ENCODE measurements at places on chromosomes 6 and 20. TPM values are rescaled to one million over a fixed set of nuclear protein-coding genes. Genes with fewer than 3 reads are reported as not detected.

DNA sequence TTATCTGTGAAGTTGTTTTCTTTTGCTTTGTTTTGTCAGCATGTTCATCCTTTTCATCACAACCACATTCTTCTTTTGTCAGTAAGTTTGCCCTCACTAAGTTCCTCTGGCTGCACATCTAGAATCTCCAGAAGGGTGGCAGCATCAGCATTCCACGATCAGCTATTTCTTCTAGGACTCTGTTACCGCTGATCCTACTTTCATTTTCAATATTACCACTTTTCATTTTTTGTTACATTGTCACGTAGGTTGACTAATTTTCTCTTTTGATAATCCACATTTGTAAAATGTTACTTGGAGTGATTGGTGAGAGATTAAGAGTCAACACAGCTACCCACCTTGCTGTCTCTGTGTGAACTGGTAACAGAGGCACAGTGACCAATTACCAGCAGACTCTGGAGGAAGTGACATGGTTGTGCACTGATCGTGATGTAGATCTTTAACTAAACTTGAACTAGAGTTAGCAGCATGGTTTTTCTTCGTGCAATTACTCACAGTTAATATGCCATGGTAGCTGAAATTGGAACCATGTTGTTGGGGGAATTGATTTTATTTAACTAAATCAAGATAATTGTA is 307.9 kb upstream of the SLC35B3 start:
- peak; percentile 1 for DNase-seq

- DNase-seq: no peak
Observed at GRCh38 chr6:79223611-79224404, 10.7 kb downstream of the HMGN3 start.

DNA sequence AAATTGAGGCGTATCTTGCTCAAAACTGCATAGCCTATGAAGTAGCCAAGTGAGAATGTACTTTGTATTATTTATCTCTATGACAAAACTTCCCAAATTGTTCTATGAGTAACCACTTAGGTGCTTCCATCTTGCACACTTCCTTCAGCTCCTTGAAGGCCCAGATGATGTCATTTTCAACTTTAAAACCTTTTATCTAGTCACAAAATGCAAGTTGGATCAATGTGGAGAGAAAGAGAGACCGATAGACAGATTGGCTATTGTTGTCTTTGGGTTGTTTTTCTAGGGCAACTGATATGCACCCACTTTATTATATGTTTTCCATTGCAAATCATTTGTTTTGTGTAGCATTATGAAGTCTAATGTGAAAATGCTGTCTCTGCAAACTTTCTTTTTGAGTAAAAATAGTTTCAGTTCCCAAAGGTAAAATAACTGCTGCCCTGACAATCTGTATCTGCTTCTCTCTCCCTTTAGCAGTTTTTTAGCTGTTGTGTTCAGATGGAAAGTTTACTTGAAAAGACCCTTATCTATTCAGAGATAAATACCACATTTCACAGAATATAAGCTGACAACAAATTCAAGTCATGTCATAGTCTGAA is 73.7 kb upstream of the CITED2 start:
- DNase-seq: no peak

DNA sequence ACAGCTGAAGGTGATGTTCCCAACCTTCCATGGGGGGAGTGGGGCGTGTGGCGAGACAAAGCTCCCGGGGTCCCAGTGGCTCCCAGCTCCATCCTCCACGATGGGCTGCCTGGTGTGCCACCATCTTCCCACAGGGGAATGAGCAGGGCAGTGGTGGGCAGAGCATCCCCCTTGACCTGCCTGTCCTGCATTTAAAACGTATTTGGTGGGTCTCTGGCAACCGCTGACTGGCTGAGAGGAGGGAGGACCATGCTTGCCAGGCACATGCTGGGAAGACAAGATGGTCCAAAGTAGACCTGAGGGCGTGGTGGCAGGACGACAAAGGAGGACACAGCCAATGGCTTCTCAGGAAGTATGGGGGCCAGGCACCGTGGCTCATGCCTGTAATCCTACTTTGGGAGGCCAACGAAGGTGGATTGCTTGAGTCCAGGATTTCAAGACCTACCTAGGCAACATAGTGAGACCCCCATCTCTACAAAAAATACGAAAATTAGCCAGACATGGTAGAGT is 4.9 kb downstream of the TLDC2 start:
- no peak for DNase-seq

- DNase-seq: no peak
Observed at GRCh38 chr6:109442393-109442924, 1.9 kb downstream of the SMPD2 start.

- DNase-seq: no peak
Observed at GRCh38 chr20:1945660-1946059, 48.2 kb downstream of the PDYN start.

DNA sequence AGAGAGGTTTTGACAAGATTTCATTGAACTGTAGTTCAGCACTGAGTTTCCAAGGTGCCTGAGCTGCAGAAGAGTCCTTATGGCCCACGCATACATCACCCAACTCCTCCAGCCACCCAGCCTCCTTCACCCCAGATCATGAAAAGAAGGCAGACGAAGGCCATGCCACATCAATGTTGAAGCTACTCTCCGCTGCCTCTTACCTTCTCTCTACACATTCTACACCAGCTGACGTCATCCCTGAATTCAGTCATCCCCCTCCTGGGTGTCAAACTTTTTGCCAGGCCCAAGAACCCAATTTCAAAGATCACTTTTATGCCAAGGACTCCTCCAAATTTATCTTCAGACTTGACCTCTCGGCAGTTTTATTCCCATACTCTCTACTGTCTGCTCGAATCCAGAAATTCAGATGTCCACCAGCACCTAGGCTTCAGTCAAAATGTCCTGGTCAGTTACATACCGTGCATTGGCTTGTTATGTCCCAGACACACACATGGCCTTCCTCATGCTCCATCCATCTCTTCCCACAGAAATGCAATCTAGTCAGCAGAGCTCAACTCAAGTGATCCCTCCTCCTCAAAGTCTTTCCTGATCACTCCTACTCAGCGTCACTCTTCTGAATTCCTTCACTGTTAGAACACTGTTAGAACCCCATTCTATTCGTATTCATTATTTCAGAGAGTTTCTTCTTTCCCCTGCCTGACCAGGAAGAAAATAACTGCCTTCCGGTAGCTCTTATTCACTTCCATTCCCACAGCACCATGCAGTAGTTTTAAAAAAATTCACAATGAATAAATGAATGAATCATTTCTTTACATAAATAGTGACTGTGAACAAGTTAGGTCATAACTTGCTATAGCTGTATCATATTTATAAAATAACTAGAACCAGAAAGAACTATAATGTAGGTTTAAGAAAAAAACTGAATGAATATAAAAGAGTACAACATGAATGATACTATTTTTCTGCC is 11.5 kb downstream of the ATXN1 start:
- DNase-seq: no peak

- DNase-seq: no peak
Observed at GRCh38 chr6:97218912-97219311, 64.1 kb downstream of the MMS22L start.

- DNase-seq: no peak
Observed at GRCh38 chr6:20693466-20694063, 159.3 kb downstream of the CDKAL1 start.

DNA sequence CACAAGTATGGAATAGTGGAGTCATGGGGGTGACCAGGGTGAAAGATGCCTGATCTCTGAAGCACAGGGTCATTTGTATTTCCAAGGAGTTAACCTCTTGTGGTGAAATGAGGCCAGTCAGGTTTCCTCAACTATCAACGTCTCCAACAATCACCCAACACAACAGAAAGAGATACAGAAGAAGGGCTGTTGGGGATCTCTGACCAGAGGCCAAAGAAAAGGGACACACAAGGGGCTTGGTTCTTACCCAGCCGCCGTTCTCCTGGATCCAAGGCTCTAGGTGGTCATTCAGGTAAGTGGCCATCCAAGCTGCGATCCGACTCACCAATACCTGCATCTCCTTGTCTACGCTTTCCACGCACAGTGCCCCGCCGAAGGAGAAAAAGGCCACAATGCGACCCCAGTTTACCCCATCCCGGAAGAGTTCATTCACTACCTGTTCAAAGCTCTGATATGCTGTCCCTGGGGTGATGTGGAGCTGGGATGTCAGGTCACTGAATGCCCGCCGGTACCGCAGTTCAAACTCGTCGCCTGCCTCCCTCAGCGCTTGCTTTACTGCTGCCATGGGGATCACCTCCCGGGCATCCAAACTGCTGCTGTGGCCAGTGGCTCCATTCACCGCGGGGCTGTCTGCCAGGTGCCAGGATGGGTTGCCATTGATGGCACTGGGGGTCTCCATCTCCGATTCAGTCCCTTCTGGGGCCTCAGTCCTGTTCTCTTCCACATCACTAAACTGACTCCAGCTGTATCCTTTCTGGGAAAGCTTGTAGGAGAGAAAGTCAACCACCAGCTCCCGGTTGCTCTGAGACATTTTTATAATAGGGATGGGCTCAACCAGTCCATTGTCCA is 1.0 kb downstream of the BCL2L1 start:
- peak; percentile 54 for DNase-seq

- peak; percentile 44 for DNase-seq
Observed at GRCh38 chr6:111550953-111551352, 54.7 kb downstream of the TRAF3IP2 start.

- peak; percentile 43 for DNase-seq
Observed at GRCh38 chr20:4592316-4593148, 129.2 kb upstream of the PRND start.

GRCh38 chr20:23770384-23770783 is 19.6 kb upstream of the CST1 start:
- DNase-seq: no peak

DNA sequence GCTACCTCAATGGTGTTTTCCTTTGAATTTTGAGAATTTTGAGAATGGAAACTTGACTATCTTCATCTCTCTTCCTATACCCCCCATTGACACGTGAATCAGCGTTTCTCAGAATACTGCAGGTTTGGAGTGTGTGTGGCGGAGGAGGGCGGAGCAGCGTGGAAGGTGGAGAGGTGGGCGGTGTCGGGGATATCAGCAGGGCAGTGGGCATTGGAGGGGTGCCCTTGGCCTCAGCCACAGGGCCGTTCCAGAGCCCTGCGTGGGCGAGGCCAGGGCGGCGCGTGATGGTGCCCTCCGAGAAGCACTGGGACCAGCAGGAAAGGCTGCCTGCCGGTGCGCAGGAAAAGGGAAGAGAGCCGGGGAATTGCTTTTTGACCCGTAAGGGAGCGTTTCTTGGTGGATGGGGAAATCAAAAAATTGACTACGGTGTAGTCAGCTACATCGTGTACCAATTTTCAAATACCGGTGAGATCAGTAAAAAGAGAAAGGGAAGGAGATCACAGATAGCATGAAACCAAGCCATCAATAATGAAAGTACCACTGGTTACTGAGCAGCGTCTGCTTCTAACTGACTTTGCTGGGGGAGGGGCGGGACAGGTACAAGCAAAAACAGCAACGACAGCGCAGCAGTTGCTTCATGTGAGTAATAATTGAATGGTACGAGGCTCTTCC is 82.7 kb upstream of the DUSP22 start:
- DNase-seq: no peak

DNA sequence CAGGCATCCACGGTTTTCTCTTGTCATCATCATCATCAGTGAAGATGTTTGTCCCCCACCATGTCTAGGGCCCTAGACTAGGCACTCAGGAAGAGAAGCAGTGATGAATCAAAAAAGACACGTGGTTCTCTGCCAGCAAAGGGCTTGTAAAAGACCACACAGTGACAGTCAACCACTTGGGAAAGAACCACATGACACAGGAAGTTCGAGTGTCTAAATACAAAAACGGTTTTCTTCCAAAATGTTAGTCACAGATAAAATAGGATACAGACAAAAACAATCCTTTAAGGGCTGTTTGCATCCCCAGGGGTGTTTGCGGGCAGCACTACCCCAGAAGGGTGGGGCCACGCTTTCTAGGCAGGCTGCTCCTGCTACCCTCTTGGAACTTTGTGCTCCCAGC is 356.8 kb upstream of the AGPAT4 start:
- peak; percentile 22 for DNase-seq

DNA sequence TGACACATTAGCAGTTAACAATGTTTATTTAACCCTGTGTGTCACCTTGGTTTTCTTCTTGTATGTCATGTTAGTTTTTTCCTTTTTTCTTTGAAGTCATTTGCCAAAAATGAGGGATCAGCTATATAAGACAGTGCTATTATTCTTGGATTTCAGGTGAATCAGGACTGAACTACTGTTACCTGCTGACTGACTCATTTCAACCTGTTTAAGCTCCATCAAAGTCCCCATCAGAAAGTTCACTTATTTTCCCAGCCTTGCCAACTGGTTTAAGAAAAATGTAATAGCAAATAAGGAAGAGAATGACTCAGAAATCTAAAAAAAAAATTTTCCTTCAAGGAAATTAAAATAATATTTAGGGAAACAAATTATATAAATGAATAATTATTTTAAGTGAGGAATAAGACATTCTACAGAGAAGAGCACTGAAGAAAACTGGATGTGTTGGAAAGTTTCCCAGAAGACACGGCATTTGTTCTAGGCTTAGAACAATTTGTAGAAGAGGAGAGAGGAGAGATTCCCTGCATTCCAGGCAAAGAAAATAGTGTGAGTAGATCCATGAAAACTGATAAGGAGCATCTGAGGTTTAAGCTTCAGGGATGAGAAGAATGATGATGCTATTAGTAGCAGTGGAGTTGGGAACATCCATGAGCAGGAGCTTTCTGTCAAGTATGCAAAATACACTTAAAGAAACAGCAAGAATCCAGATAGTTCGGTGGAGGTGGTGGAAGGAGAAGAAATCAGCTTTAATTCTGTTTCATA is 84.9 kb upstream of the SIM1 start:
- DNase-seq: peak; percentile 52

GRCh38 chr6:45433533-45434380 is 56.0 kb upstream of the SUPT3H start:
- DNase-seq: no peak

DNA sequence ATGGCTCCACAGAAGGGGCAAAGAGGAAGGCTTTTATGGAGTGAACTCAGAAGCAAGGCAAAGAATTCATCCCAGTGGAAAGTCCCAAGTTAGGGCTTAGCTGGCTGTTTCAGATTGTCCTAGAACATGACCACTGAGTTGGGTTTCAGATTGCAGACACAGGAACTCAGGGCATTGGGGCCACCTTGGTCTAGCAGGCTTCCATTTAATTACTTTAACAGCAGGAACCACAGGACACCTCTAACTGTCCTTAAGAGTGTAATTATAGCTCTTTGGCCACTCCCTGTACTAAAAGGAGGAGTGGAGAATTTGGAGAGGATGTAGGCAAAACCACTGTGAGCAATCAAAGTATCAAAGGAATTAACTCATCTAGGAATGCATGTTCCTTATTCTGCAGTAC is 150.6 kb upstream of the AGPAT4 start:
- peak; percentile 80 for DNase-seq

The RAB32 gene
- total RNA-seq: 43.3 TPM

The MAPK13 gene
- 0.62 TPM for total RNA-seq

The SCRT2 gene
- not detected for total RNA-seq

The PLCB1 gene
- total RNA-seq: 0.29 TPM

The COL9A3 gene
- not detected for total RNA-seq

The ARMH2 gene
- not detected for total RNA-seq

The DSP gene
- total RNA-seq: 7.8 TPM

The MTHFD1L gene
- total RNA-seq: 54.1 TPM

All from myocyte (in vitro differentiated cells).